MM.1S (cell line): ENCODE measurements at places on chromosomes 6 and 20.
A peak's percentile ranks its signal among the peaks of the same experiment; 100 is the strongest.

DNA sequence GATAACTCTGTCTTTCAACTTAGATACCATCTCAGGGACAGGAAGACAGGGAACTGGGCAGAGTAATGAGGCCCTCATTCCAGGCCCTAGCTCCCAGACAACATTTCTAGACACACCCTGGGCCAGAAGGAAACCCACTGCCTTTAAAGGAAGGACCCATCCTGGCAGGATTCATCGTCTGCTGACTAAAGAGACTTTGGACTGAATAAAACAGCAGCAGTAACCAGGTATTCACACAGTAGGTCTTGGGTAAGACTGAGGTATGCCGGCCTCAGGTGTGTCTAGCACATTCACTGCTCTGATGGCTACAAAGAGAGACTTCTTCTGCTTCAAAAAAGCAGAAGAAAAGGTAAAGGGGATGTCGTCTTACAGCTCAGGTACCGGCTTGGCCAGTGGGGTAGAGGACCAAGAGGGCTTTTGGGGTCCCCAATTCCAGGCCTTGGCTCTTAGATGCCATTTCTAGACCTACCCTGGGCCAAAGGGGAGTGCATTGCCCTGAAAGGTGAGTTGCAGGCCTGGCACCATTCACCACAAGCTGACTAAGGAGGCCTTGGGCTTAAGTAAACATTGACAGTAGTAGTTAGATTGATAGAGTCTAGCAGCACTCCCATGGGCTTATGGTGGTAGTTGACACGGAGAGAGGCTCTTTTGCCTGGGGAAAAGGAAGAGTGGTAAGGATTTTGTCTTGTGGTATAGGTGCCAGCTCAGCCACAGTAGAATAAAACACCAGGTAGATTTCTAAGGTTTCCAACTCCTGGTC lies 13.4 kb downstream of the SNX14 start:
- no peak for DNase-seq

GRCh38 chr6:4667591-4667990 lies 108.6 kb upstream of the CDYL start:
- no peak for DNase-seq

DNA sequence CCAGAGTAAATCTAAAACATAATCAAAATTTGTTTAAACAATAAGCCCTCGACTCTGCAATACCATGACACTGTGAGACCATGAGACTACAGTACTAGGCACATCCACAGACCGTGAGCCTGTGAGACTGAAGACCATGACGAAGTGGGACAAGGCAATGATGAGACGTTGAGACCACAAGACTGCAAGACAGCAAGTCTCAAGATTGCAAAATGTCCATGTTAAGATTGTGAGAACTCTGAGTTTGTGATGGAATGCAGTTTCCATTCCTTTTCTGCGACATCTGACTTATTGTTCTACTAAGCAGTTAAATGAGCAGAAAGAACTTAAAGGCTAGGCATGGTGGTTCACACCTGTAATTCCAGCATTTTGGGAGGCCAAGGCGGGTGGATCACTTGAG lies 102.1 kb upstream of the PHACTR1 start:
- no peak for DNase-seq

GRCh38 chr6:29980511-29980910 lies 38.2 kb downstream of the HLA-A start:
- DNase-seq, result no peak

- DNase-seq, result no peak
Observed at GRCh38 chr6:215335-216034, 76.8 kb upstream of the DUSP22 start.

DNA sequence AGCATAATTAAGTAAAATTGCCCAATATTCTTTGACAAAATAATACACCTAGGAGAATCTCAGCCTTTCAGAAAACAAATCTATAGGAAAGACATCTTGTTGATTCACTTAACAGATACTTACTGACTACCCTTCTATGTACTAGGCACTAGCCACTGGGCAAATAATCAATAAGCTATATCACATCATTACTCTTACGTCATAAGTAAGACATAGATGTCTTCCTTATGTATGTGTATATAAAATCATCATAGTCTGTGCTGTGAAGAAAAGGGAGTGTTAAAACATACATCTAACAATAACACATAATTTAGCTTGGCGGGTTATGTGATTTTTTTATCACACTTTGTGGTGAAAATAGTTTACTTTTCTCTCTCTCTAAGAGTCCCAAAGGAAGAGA lies 733.9 kb downstream of the EYS start:
- no peak for DNase-seq

DNA sequence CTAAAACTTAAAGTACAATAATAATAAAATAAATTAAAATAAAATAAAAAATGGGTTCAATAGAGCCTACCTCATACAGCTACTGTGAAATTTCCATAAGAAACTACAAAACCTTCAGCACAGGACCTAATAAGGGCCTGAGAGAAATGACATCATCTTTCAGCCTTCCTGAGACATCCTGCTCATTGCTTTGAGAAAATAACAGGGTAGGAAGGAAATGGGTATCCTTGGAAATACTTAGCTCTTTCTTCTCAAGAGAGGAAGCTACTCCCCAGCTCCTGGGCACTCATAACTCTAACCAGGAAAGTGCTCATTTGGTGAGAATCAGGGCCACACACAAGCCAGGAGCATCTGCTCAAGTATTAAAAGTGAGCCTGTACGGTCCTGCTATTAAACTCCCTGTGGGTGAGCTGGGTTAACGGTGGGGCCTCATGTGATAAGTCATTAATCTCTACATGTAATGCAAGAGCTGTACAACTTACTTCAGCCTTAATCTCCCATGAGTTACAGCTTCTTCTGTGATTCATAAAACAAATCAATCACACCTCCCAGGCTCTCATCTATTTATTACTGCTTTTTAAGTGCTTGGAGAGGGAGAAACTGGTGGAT lies 141.4 kb downstream of the MAFB start:
- no peak for DNase-seq

DNA sequence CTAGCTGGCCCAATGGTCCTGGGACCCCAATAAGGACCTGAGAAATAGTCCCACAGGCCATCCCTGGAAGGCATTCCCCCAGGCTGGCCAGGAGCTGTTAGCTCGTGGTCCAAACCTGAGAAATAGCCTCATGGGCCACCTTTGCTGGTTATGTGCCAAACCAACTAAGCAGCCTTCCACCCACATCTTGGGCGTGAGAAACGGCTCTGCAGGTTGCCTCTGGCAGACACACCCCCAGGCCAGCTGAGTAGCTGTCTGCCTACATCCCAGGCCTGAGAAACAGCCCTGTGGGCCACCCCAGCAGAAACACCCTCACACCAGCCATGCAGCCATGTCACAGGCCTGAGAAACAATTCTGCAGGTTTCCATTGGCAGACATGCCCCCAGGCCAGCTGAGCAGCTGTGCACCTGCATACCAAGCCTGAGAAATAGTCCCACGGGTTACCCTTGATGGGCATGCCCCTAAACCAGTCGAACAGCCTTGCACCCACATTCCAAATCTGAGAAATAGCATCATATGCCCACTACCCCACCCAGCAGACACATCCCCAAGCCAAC lies 567.8 kb upstream of the ID4 start:
- DNase-seq, result no peak

DNA sequence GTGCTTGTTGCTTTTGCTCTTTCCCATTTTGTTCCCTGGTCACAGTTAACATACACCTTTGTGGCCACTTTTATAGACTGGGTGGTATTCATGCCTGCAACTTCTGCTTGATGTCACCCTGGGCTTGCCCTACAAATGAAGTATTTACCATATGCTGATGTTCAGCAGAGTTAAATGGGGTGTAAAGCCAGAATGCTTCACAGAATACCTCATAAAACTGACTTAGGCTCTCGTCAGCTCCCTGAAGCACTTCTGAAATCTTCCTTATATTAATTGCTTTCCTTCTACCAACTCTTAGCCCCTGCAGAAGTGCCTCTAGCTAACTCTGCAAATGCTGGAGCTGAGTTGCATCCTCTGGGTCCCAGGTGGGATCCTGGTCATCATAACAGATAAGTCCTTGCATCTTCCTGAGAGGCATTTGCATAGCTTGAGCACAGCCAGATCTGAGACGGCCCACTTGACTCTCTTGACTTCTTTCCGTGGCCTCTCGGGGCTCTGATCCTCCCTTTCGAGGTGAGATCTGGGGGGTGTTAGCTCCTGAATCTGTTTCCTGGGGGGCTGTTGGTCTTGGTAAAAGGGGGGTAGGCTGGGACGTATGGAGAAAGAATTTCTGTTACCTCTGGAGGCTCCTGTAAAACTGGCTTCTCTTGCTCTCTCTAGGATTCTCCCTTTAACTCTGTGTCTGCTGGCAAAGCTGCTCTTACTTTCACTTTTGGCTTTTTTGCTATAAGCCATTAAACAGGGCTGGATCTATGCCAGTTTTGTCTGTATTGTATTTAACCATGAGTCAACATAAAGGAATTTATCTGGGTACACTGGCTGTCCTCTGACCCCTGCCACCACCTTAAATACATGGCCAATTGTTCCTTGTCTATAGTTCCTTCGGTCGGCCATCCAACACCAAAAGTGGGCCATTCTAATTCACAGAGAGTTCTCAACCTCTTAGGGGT lies 223.0 kb upstream of the SYNCRIP start:
- DNase-seq, result peak; percentile 31

DNA sequence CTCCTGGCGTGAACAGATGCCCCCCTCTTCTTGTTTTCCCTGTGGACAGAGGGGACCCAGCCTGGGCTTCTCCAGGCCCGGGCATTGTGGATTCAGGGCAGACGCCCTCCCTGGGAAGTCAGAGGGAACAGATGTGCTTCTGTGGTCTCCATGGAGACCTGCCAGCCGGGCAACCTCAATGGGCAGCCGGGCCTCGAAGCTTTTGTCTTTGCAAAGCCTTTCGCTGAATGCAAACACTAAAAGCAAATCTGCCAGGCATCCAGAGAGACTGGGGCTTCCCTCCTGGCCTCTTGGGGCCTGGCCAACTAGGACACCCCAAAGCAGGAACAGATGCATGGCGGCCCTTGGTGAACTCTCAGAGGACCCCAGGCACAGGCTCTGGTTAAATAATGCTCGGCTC lies 370.0 kb upstream of the SULF2 start:
- no peak for DNase-seq

DNA sequence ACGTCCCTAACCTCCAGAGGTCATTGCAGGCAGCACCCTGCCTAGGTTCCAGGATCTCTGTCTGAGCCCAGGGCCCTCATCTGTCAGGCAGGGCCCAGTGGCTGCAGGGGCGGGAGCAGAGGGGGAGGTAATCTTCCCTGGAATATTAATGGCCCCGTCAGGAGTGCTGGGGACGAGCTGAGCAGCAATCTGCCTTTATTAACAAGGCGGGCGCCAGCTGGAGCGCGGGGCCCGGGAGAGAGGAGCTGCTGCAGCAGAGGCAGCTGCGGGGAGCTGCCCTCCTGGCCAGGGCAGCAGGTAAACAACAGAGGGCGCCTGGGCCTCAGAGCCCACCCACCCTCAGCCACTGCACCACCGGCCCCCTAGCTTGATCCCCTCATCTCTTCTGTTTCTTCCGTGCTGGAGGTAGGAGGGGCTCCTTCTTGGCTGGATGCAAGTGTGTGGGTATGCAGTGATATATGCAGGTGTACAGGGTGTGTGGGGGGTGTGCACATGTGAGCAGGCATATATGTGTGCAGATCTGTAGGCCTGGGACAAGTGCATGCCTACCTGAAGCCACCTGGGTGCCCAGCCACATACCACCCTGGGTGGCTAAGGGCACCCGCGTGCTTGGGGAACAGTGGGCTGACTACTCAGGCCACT lies 131.8 kb upstream of the MLN start:
- DNase-seq, result no peak

- DNase-seq, result no peak
Observed at GRCh38 chr6:95242560-95242959, 334.8 kb upstream of the MANEA start.

DNA sequence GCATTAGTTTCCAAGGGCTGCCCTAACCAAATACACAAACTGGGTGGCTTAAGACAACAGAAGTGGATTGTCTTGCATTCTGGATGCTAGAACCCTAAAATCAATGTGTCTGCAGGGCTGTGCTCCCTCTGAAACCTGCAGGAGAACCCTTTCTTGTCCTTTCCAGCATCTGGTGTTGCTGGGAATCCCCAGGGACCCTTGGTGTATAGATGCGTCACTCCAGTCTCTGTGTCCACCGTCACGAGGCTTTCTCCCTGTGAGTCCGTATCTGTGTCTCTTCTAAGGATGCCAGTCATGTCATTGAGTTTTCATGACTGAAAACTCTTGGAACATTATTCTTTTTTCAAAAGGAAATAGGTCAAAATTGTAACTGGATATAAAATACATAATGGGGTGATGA lies 142.9 kb downstream of the RNASET2 start:
- DNase-seq, result no peak

GRCh38 chr20:49561806-49562205 lies 6.1 kb downstream of the PTGIS start:
- DNase-seq, result no peak

- no peak for DNase-seq
Observed at GRCh38 chr6:71248306-71248765, 40.3 kb upstream of the OGFRL1 start.

DNA sequence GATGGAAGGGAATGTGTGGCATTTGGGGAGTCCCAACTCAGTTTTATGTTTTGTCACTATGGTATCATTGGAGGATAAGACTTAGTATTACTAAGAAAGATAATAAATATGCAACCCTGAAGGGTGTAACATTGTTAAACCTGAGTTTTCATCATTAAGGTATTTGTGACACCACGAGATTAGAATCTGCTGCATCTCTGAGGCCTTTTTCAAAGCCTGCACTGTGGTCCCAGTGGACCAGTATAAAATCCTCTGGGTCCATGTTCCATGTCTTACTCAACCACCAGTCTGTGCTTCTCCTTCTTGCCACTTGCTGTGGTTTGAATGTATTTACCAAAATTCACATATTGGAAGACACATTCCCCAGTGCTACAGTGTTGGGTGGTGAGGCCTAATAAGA lies 130.6 kb downstream of the TBX18 start:
- no peak for DNase-seq

DNA sequence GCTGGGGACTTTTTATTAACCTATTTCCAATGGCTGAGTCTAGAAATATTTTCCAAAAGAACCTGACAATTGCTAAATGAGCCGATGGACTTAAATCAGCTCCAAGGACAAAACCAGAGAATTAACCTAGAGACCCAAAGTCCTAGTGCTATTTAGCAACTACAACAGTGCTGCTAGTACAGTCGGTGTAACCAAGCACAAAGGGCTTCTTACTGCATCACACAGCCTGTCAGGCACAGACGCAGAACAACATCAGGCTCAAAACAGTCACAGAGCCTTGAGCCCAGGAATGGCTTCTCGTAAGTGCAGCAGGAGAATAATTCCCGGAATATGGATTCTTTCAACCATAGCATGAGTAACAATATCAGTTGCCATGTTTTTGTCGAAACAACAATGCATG lies 70.0 kb downstream of the GFOD1 start:
- DNase-seq, result no peak

GRCh38 chr6:20124545-20124944 lies 87.7 kb downstream of the MBOAT1 start:
- DNase-seq, result no peak
